ENCODE measurements at places on chromosomes 12 and 14.
A peak's percentile ranks its signal among the peaks of the same experiment; 100 is the strongest.

DNA sequence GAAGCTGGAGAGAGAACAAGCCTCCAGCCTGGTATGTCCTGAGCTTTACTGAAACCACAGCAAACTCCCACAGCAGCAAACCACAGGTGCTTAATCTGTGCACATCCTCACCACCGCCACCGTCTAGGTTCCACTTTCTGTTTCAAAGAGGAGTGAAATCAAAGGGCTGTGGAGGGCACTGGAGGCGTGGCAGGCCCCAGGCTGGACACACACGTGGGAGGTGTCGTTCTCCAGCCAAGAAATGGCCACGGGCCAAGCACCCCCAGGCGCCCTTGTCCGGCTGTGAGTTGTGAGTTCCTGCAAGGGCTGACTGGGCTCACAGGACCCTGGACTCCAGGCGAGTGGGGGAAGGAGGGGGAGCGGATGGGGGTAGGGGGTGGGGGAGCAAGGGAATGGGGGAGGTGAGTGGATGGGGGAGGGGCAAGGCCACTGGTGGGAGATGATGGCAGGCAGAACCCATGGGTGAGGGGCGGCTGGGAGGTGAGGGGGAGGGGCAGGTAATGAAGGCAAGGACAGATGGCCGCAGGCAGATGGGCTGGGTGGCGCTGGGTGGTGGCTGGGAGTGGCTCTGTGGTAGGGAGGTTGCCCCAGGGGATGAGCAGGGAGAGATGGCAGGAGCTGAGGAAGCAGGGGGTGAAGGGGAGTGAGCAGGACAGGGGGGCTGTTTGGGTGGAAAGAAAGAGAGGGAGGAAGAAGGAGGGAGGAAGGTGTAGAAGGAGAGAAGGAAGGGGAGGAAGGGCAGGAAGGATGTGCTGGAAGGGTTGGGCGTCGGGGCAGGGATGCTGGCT, 86.7 kb downstream of the NCOR2 start:
- peak; percentile 24 for DNase-seq

- no peak for DNase-seq
Observed at GRCh38 chr14:101064121-101064661, 160.7 kb upstream of the RTL1 start.

DNA sequence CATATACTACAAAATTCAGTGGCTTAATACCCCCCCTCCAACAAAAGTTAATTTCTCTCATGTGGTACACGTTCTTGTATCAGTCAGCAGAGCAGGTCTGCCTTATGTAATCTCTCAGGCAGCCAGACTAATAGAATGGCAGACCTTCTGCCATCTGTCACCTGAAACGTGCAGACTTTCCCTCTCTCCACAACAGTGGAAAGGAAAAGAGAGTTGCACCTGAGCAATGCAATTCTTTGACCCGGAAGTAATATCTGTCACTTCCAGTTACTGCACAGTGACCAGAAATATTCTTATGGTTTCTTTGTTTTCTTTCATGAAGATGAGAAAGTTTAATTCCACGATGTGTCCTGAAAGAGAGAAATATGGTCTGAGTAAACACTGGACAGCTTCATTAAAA, 14.4 kb downstream of the KERA start:
- no peak for DNase-seq

GRCh38 chr14:97625477-97625876, 828.3 kb downstream of the VRK1 start:
- no peak for DNase-seq

- DNase-seq: no peak
Observed at GRCh38 chr12:68370006-68370590, 37.9 kb upstream of the MDM1 start.

DNA sequence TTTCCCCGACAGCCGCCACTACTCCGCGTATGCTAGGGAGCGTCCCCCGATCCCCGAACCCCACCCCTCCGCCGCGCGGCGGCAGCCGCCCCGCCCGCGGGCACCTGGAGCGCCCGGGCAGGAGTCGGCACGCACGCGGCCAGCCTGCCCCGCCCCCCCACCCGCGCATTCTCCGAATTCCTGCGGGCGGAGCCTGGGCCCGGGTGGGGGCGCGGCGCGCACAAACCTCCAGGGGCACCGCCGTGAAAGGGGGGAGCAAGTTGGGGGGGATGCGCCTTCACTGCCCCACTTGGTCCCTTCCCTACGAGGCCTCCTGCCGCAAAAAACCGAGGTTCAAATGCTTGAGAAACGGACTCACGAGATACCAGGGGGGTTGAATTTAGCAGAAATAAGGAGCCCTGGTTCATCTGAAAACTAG, 1.7 kb downstream of the AJUBA start:
- no peak for DNase-seq

- DNase-seq: no peak
Observed at GRCh38 chr12:44502681-44503080, 373.4 kb downstream of the NELL2 start.

GRCh38 chr12:4615667-4616066, 33.2 kb downstream of the AKAP3 start:
- no peak for DNase-seq

- no peak for DNase-seq
Observed at GRCh38 chr12:49294086-49294803, 702 bp upstream of the PRPH start.

- no peak for DNase-seq
Observed at GRCh38 chr12:116916714-116917114, 6.0 kb downstream of the FBXW8 start.

DNA sequence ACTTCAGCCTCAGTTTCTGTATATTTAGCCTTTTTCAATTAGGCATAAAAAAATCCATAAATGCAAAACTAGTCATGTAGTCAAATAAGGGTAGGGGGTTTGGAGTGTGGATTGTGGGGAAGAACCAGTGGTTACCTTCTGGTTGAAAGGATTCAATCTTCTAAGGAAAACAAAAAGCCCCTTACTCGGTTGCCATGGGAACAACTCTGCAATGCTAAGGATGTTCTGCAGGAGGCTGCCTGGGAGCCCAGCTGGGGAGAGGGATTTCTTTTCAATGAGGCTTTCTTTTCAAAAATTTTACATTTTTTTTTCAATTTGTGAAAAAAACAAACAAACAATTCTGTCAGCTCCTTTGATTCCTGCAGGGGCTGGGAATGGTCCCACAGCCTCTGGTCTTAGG, 67.2 kb downstream of the SLC8A3 start:
- no peak for DNase-seq

DNA sequence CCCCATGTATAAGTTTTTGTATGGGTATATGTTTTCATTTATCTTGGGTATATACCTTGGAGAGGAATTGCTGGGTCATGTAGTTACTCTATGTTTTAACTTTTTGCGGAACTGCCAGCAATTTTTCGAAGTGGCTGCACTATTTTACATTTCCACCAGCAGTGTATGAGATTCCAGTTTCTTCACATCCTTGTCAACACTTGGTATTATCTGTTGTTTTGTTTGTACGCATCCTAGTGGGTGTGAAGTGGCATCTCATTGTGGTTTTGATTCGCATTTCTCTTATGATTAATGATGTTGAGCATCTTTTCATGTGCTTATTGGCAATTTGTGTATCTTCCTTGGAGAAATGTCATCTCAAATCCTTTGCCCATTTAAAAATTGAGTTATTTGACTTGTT, 6.9 kb downstream of the ANKRD13A start:
- DNase-seq: no peak

- DNase-seq: no peak
Observed at GRCh38 chr14:68014771-68015170, 195.2 kb downstream of the RAD51B start.

- DNase-seq: no peak
Observed at GRCh38 chr12:80045594-80045993, 53.7 kb upstream of the OTOGL start.

DNA sequence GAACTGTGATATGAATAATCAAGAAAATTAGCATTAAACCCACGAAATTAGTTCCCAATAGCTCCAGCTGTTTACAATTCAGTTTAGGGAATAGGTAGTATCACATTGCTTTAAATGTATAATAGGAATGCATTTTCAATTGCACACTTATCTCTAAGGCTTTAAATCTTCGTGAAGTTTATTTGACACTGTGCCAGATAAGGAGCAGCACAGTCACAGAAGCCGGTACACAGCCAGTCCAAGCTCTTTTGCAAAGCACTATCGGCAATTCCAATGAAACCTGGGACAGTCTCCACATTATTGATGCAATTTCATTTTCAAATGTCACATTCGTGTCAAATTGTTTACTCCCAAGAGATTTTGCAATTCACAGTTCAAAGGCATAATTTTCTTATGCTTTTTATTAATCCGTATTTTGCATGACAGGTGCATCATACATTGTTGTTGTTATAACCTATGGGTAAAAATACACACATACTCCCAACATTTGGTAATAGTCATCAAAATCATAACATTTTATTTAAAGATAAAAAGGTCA, 602.8 kb downstream of the RPS29 start:
- DNase-seq: peak; percentile 0

DNA sequence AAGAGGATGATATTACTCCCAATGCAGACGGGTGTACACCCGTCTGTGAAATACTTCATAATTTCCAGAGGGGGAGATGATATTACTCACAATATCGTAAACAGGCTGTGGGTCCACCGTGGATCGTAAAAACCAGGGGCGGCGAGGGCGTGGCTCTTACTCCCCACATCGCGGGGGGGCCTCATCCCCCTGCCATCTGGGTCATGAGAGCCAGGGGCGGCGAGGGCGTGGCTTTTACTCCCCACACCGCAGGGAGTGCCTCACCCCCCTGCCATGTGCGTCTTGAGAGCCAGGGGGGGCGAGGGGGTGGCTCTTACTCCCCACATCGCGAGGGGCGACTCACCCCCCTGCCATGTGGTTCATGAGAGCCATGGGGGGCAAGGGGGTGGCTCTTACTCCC, 86.2 kb upstream of the GNG2 start:
- DNase-seq: no peak

GRCh38 chr14:65044596-65044959, 57.7 kb downstream of the MAX start:
- no peak for DNase-seq

- DNase-seq: no peak
Observed at GRCh38 chr12:14460212-14460841, 94.8 kb downstream of the ATF7IP start.

DNA sequence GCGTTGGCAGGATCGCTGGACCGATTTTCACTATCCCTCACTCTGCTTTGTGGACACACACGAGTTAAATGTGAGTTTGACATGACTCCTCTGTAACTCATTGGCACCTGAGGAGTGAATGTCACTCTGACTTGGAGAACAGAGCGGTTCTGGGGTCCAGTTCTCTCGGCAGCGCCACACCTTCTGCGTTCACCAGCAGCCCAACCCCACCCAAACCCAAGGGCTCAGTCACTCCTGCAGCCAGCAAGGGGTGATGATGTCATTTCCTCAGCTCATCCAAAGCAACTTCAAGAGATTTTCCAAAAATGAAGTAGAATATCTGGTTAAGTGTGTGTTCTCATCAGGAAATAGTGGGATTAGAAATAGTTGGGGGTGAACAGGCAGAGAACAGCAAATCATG, 36.3 kb downstream of the ADGRD1 start:
- no peak for DNase-seq

DNA sequence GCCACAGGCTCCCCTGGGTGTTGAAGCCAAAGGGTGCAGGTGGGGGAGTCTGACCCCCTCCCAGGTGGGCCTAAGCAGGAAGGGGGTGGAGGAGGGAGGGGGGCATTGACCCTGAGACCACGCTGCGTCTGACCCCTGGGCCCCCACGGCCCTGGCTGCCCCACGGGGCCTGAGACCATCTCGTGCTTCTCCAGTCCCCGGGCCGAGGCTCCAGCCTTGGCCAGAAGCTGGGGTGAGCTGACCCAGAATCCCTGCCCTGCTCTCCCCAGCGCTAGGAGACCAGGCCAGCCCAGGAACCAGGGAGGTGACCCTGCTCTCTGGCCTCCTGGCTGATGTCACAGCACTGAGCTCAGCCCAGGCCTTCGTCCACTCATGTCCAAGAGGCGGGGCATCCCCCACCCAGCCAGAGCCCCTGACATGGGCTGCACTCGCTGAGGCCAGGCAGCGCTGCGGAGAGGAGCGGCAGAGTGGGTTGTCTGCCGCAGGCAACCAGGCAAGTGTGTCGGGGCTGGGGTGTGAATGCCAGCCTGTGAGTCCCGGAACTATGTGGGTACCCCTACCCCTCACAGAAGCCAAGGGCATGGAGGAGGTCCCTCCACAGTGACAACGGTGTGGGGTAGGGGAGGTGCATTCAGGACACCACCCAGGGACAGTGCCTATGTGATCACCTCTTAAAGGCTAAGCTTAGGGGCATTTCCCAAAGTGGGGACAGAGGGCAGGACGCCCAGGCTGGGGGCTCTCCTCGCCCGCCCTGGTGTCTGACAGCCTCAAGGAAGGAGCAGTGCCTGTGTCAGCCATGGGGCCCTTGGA, 6.3 kb downstream of the TRMT61A start:
- no peak for DNase-seq

DNA sequence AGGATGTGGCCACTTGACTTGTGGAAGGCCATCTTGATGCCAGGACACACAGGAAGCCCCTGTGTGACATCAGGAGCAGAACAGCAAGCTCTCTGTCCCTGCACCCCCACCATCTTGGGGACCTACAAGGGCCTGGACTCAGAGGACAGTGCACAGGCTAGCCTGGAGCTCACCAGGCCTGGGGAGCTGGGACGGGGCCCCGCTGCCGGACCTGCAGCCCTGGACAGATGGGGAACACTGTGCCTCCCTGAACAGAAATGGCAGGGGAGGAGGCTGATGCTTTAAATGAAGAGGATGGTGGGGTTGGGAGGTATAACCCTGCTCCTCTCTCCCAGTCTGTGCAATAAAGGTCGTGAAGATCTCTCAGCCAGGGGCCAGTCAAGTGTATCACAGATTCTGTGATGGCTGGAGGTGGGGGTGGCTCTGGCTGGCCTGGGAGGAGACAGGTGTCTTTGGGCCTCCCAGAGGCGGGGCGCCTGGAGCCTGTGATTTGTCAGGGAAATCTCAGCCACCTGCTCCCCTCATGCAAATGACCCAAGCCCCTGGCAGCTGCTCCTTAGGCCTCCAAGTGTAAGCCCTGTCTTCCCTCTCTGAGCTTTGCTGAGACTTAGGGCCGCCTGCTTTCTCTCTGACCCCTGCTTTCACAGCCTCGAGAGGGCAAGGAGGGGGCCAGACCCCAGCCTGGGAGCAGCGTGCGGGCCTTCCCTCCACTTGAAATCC, 1.1 kb upstream of the GNB3 start:
- DNase-seq: no peak

- DNase-seq: no peak
Observed at GRCh38 chr12:113744802-113745395, 221.2 kb downstream of the RBM19 start.

- no peak for DNase-seq
Observed at GRCh38 chr12:77435446-77436091, 370.2 kb upstream of the E2F7 start.

Measured in NCI-H2081 (cell line).